ENCODE measurements at places on chromosomes 12 and 14.

DNA sequence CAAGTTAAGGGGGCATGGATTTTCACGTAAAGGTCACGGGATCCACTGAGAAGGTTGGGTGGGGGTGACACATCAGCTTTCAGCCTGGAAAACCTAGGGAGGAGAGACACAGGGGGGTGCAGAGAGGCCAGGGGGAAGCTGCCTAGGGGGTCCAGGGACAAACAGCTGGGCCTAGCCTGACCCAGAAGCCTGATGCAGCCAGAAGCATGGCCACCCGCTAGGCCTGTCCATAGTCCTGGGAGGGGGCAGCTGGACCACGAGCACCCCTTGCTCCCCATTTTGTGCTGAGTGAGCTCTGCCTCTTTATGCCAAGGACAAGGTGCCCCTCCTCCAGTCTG lies 322.7 kb upstream of the RTL1 start:
- no peak for DNase-seq

- DNase-seq: no peak
Measured at GRCh38 chr14:90194706-90195105, 61.6 kb upstream of the PSMC1 start.

DNA sequence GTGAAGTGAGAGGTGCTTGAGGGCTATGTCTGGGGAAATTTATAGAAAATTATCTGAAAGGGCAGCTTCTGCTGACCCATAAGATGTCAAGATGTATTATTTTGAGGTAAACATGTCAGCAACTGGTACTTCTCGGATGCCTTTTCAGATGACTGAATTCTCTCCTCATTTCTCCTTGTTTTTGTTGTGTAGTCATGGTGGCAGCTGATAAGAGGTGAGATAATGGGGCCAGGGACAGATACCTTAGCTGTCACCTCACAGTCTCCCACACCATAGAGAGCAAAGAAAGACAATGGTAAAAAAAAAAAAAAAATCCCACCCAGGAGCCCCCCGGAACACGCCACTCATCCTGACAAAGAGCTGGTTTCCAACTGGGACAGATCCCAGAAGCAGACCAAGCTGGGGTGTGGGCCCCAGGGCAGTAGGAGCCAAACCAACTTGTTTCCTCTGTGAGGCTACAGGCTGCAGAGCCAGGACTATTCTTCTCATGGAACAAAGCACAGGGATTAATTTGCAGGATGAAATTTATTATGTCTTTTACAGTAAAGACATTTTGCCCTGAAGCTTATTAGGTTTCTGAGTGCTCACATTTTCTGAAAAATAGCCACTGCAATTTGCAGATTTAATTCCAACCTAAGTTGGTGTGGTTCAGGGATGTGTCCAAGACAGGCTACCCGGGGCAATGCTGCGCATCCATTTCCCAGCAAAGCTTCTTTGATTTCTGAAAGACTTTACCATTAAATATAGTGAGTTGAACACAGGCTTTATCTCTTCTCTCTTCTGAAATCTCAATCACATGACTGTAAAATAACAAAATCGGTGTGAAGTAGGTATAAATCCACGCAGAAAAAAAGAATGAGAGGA lies 52.2 kb downstream of the NDUFA12 start:
- peak; percentile 17 for DNase-seq

GRCh38 chr12:17438141-17438540 lies 651.9 kb downstream of the RERGL start:
- no peak for DNase-seq

GRCh38 chr12:51128919-51129318 lies 44.0 kb downstream of the TFCP2 start:
- DNase-seq: peak; percentile 12

GRCh38 chr12:77013091-77013490 lies 52.3 kb downstream of the E2F7 start:
- DNase-seq: no peak

GRCh38 chr12:6440391-6440790 lies 4.4 kb upstream of the CD27 start:
- DNase-seq: no peak

DNA sequence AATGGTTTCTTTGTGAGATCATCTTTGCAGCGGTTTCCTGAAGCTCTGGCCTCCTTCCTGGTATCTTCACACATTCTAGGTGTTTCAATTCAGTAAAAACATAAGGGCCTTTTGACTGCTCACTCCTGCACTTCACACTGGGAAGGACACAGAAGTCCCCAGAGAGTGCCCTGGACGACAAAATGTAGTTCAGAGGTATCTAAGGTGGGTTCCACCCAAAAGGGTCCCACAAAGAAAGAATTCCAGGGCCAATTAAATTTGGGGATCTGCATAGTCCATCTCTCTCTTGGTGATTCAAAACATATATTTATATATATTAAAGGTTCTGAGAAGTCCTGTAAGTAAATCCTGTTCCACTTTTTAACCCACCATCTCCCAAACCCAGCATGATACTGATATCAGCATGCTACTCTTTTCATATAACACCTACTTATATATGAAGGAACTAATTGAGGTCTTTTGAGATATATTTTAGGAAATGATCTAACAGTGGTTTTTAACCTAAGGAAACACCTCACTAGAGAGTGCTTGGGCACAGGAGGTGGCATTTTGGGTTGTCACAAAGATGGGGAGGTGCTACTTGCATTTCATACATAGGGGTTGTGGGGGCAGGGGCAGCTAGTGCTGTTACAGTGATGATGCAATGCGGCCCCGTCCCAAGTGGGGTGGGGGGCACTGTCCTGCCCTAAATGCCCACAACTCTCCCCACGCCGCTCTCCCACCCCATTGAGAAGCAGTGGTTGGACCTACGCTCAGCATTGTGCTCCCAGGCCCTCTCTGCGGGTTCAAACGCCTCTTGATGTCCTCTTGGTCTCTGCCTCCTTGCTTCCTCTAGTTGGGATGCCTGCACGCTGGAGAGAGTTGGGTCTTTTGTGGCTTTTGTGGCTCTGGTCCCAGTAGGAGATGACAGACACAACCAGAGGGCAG lies 109.4 kb downstream of the ARF6 start:
- no peak for DNase-seq

DNA sequence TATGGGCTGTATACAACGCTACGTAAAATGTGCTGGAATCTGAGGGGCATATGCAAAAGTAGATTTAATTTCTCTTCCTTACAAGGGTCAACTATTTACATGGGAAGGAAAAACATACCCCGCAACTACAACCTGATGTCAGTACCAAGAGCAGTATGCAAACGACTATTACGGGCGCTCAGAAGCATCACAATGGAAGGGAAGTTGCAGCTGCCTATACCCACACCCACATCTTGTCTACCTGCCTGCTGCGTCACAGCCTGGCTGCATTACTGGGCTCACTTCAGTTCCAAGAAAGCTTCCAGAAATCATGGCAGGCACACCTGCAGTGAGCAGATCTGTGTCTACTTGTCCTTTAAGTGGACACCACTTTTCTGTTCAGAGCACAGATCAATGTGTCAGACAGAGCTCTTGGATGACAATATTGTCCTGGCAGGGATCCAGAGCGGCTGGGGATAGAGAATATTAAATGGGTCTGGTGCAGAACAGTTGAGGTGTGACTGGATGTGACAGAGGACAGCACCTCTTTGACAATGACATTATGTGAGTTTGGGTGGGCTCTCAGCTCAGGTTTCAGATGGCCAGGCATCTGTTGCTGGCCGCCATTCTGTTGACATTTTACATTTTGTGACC lies 41.5 kb upstream of the GNG2 start:
- DNase-seq: no peak

- peak; percentile 55 for DNase-seq
Measured at GRCh38 chr14:99192028-99192621, 79.9 kb downstream of the BCL11B start.

DNA sequence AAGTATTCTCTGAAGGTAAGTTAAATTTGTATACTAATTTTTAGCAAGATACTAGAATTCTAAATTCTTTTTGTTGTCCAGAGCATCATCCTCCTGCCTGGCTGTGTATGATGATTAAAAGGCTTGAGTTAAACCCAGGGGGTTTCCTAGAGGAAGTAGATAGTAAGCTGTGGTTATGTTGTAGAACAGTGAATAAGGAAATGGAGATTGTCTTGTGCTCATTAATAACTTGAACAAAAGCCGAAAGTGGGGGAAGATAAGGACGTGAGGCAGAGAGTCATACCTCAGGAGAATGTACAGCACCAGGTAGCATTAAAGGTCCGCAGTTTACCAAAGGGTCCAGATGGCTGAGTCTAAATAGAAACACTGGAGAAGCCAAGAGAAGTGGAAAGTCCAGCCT lies 42.0 kb downstream of the CKB start:
- DNase-seq: no peak

- no peak for DNase-seq
Measured at GRCh38 chr14:51210594-51210993, 29.5 kb upstream of the TMX1 start.

GRCh38 chr12:9648701-9649531 lies 20.6 kb upstream of the CLEC2D start:
- DNase-seq: no peak

DNA sequence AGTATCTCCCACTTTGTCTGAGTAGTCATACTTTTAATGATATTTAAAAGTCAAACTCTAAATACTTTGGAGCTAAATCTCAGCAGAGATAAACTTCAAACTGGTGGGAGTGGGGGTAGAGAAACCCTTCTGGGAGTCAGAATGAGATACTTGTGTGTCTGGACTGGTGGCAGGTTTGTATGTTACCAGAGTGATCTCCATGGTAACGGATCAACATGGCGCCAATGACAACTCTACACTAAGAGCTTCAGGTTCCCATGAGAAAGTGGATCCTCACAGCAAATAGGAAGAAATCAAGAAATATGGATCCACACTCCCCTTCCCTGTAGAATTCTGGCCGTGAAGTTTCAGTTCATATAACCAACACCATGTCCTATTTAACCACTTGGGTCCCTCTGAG lies 121.9 kb downstream of the ETV6 start:
- DNase-seq: peak; percentile 46

DNA sequence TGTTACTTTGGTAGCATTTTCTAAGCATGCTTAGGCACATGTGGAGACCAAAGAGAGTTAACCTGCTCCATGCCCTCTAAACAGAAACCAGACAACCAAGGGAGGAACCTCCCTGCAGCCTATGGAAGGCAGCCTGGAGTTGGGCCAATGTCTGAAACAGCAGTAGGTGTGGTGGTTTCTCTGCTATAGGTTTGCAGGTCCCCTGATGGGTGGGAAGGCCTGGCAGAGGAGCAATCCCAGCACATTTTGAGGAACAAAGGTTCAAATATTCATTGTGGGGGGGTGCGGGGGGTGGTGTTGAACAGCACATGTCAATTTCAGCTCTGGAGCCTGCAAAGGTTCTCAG lies 65.4 kb downstream of the DACT1 start:
- DNase-seq: no peak

DNA sequence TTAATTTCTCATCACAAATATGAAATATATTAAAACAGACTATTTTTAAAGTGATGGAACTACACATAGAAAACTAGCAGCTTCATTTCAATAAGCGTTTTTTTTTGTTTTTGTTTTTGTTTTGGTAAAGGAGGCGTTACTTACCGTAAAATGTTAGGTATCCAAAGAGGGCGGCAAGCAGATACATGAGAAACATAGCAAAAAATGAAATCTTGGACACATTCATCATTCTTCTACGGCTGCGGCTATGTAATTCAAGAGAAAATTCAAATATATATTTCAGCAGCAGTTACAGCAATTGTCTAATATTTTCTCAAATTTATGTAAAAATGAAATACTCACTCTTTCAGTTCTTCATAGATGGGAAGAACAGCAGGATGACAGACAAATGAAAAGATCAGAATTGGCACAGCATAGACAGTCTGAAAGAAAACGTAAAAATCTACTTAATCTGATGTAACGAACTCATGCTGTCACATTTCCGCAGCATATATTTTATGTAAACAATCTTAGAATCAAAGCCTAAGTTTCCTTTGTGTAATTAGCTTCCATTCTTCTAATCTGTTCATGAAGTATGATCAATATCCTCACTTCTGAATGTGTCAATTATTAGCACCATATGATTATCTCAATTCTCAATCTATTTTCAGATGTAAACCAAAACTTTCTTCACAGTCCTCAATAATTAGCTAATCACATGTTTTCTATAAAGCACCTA lies 8.8 kb downstream of the SLC38A2 start:
- DNase-seq: no peak

DNA sequence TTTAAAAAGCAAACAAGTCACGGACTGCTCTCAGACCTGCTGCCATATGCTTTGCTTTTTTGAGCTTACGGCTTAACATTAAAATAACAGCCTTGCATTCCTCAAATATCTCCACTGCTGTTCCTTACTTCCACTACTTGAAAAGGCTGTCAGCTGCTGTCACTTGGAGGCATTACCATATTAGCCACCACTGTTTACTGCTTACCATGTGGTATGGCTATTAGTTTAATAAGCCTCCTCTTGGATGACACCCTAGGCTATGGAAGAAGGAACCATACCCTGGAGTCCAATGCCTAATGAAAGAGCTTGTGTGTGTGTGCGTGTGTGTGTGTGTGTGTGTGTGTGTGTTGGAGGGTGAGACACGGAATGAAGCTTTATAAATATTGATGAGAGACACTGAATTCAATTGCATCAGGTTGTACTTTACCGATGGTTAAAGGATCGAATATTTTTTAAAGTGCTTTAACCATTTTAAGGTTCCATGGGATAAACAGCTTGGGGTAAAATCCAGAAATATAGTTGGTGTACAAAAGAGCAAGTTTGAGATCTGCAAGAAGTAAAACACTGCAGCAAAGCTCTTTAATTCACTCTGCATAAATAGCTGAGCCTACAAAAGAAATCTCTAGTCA lies 174.5 kb downstream of the TTC7B start:
- DNase-seq: no peak

DNA sequence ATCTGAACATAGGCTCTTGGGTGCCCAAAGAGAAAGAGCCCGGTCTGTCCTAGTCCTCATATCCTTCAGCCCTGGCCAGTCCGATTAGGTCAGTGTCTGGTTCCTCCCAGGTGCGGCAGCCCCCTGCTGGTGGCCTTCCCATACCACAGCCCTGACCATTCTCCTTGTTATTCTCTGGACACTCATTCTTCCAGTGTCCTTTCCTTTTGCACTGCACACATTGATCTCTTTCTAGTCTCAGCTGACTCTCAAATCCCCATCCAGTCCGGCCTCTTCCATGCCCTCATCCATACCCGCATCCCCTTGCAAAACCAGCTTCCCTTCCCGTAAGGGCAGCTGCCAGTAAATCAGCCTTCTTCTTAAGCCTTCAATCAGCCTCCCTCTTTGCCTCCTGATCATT lies 1316.3 kb downstream of the TMEM121 start:
- no peak for DNase-seq

DNA sequence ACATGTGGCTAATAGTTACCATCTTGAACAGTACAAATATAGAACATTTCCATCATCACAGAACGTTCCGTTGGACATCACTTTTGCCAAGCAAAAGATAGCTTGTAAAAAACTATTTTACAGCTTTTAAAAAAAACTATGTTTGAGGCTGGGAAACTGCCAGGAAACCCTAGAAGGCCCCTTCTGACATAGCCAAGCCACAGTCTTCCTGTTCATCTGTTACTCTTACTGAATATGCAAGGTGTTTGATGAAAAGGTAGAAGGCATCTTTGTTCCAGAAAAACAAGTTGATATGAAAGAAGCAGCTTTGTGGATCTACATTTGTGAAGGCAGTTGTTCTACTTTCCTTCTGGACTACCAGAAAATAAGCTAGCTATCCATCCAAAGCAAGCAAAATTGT lies 23.6 kb upstream of the WNK1 start:
- no peak for DNase-seq

GRCh38 chr14:61129168-61129745 lies 148.2 kb downstream of the SLC38A6 start:
- DNase-seq: no peak

Measured in cardiac fibroblast (primary cell).